ENCODE measurements at places on chromosomes 2 and 18.

DNA sequence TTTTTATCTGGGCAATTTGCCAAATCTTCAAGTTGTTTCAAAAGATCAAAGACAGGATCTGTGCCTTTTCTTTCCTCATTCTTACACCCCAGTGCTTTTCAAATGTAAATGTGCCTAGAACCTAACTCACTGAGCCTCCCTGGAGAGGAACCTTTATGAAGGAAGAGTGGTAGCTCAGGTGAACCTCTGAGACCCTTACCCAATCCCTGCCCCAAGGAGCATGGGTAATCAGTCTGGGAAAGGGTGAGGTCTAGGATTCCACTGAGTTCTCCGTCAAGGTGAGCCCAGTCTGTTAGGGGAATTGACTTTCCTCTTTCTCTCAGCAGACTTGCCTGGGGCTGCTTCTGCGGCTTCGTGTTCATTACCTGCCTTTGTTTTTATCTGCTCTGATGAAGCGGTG, 88.1 kb upstream of the MAP4K4 start:
- no peaks in the 10 kb centered on the region for H3K27me3 ChIP-seq
- no peak overlapping the region for H3K27ac ChIP-seq
- no peak for DNase-seq
- no peaks in the 10 kb centered on the region for H3K36me3 ChIP-seq
- H3K4me1 ChIP-seq, result no peaks in the 10 kb centered on the region

- H3K27ac ChIP-seq, result no peak overlapping the region
- DNase-seq, result peak; percentile 12
- H3K4me3 ChIP-seq, result no peak overlapping the region
- no peaks in the 10 kb centered on the region for H3K27me3 ChIP-seq
- H3K36me3 ChIP-seq, result no peaks in the 10 kb centered on the region
Measured at GRCh38 chr18:58762781-58763171, 91.5 kb downstream of the MALT1 start.

GRCh38 chr2:61763605-61764034, 90.2 kb downstream of the FAM161A start:
- H3K4me1 ChIP-seq, result no peaks in the 10 kb centered on the region
- no peaks in the 10 kb centered on the region for H3K36me3 ChIP-seq
- H3K27ac ChIP-seq, result peak overlapping the region; percentile 97

DNA sequence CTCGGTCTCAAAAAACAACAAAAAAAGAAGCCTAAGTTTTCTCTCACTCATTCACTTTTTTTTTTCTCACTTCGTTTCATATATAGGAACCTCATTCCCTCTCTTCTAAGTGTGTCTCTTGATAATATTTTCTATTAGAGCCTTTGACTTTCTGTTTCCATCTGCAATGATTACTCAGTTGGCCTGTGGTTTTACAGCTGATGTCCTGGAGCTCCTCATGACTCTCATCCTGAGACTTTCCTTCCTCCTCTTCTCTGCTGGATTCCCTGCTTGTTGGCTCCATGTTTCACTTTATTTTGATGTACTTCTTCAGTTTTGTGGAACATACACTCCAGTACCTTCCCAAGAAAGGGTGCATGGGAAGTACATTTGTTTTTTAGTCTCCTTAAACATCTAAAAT, 154.2 kb upstream of the GATA6 start:
- DNase-seq, result no peak
- H3K27me3 ChIP-seq, result no peaks in the 10 kb centered on the region
- no peaks in the 10 kb centered on the region for H3K36me3 ChIP-seq
- H3K4me3 ChIP-seq, result no peak overlapping the region
- peaks cover 3% of the 10 kb centered on the region for H3K4me1 ChIP-seq

DNA sequence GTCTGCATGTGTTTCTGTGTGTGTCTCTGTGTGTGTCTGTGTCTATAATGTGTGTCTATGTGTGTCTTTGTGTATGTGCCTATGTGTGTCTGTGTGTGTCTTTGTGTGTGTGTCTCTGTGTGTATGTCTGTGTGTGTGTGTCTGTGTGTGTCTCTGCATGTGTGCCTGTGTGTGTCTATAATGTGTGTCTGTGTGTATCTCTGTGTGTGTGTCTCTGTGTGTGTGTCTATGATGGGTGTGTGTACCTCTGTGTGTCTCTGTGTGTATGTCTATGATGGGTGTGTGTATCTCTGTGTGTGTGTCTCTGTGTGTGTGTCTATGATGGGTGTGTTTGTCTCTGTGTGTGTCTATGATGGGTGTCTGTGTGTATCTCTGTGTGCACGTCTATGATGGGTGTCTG, 126.2 kb upstream of the GPC1 start:
- H3K4me1 ChIP-seq, result no peaks in the 10 kb centered on the region
- no peak overlapping the region for H3K27ac ChIP-seq
- no peaks in the 10 kb centered on the region for H3K27me3 ChIP-seq
- H3K36me3 ChIP-seq, result no peaks in the 10 kb centered on the region
- DNase-seq, result no peak
- no peak overlapping the region for H3K4me3 ChIP-seq

- no peak overlapping the region for H3K4me3 ChIP-seq
- DNase-seq, result peak; percentile 4
- H3K4me1 ChIP-seq, result peaks cover 10% of the 10 kb centered on the region
- no peak overlapping the region for H3K27ac ChIP-seq
Measured at GRCh38 chr2:159066541-159067156, 98.2 kb downstream of the TANC1 start.

DNA sequence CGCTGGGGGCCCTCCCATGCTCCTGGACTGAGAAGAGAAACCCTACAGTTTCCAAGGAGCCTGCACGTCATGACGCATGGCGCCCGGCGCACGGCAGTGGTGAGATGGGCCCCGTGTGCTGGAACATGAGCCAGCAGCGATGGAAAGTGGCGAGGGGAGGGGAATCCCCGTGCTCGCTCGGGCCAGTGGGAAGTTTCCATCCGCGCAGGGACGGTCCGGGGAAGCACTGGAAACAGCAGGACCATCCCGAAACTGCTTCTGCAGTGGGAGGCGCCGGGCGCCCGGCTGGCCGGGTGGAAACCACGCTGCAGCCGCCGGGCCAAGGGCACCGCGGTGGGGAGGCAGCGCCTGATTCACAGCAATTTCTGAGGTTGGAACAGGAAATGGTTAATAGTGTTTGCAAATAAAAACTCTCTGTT, 4.9 kb upstream of the PDCD1 start:
- H3K27me3 ChIP-seq, result peaks cover 17% of the 10 kb centered on the region
- H3K27ac ChIP-seq, result no peak overlapping the region
- H3K36me3 ChIP-seq, result no peaks in the 10 kb centered on the region
- H3K4me3 ChIP-seq, result no peak overlapping the region
- peaks cover 3% of the 10 kb centered on the region for H3K4me1 ChIP-seq

DNA sequence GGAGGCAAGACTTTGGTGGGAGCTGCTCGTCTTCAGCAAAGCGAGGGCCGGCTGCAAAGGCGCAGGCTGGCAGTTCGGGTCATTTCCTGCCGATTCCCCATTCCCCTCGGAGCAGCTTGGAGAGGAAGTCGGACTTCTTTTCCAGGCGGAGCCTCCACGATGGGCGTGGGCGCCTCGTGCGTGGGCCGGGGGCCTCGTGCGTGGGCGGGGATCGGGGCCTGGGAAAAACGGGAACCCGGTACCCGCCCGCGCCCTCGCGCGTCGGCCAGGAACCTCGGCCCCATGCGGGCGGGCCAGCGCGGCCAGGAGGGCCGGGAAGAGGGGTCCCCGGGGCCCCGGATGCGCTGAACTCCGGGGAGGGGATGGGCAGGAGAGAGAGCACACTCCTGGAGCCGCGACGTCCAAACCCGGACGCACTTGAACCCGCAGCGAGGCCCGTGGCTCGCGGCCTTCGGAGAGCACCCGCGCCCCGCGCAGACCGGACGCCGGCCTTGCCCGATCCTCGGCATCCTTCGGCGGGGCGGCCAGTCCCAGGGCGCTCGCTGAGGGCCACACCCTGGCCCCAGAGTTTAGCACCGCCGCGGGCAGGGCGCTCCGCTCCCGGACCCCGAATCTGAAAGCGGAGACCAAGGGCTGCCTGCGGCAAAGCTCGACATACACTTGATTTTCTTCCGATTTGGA, 368.4 kb downstream of the MTX2 start:
- H3K4me1 ChIP-seq, result no peaks in the 10 kb centered on the region
- peak overlapping the region; percentile 75 for H3K27ac ChIP-seq
- H3K36me3 ChIP-seq, result no peaks in the 10 kb centered on the region
- peak overlapping the region; percentile 64 for H3K4me3 ChIP-seq

- peak; percentile 90 for DNase-seq
- no peak overlapping the region for H3K4me3 ChIP-seq
- no peaks in the 10 kb centered on the region for H3K36me3 ChIP-seq
- no peaks in the 10 kb centered on the region for H3K27me3 ChIP-seq
- peak overlapping the region; percentile 89 for H3K27ac ChIP-seq
- H3K4me1 ChIP-seq, result peaks cover 23% of the 10 kb centered on the region
Measured at GRCh38 chr2:28377195-28377816, 15.4 kb upstream of the FOSL2 start.
